CD4-positive, alpha-beta T cell treated with Interleukin-6 for 4 hours (primary cell): ENCODE measurements at places on chromosomes 6 and 20.

DNA sequence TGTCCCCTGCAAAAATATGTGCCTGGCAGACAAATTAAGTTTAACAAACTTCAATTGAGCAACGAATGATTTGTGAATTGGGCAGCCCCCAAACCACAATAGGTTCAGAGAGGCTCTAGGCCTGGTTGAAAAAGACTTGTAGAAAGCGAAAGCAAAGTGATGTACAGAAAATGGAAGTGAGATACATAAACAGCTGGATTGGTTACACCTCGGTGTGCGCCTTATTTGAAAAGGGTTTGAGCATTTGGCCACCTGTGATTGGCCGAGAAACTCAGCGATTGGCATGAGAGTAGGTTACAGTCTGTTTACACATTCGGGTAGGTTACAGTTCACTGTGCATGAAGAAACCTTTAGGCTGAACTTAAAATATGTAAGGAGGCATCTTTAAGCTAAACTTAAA lies 136.9 kb downstream of the CD83 start:
- DNase-seq = no peak

DNA sequence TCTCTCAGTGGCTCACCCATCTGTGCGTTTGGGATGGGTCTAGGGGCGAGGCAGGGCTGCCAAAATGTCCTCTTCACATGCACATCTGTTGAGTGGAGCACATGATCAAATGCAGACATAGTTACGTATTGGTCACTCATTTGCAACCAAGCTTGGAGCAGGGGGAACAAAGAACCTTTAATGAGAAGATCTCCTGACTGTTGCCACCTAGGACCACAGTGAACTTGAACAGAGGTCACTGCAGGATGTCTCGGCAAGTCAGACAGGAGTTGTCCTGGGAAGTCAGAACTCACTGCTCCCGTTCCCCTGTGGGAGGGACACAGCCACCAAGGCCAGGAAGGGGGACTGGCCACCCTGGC lies 73.4 kb downstream of the SSR1 start:
- no peak for DNase-seq

- DNase-seq = peak; percentile 43
These were observed 743 bp downstream of the CMTR1 start for GRCh38 chr6:37433657-37434271.

GRCh38 chr6:81075974-81076373 lies 676.5 kb downstream of the TENT5A start:
- no peak for DNase-seq

DNA sequence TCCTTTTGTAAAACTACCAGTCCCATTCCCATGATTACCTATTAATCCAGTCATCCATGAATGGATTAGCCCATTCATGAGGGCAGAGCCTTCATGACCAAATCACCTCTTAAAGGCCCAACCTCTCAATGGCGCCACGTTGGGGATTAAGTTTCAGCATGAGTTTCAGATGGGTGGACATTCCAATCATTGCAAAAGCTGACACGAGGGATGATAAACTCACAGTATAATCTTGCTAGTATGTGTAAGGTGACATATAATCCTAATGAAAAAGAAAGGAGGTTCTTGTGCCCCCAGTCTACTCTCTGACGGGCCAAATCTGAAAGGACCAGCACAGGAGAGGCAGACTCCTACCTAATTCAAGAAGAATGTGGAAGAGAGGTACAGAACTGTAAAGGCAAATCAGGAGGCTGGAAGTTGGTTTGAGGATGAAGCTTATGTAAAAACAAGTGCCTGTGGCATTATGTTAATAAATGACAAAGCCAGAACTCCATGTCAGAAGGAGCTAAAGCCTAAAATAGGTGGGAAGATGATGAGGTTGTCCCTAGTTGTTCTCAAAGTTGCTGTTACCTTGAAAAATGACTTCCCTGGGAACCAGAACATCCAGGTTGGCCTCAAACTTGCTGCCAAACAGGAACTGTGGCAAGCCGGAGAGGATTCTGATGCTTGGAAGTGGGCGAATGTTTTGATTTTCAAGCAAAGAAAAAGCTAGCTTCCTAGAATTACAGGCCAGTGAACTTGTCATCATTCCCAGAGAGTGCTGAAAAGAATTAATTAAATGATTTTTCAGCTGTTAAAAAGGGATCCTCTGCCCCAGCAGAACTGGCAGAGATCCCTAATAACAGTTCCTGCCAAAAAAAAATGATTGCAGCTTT lies 106.5 kb upstream of the TIAM2 start:
- no peak for DNase-seq

DNA sequence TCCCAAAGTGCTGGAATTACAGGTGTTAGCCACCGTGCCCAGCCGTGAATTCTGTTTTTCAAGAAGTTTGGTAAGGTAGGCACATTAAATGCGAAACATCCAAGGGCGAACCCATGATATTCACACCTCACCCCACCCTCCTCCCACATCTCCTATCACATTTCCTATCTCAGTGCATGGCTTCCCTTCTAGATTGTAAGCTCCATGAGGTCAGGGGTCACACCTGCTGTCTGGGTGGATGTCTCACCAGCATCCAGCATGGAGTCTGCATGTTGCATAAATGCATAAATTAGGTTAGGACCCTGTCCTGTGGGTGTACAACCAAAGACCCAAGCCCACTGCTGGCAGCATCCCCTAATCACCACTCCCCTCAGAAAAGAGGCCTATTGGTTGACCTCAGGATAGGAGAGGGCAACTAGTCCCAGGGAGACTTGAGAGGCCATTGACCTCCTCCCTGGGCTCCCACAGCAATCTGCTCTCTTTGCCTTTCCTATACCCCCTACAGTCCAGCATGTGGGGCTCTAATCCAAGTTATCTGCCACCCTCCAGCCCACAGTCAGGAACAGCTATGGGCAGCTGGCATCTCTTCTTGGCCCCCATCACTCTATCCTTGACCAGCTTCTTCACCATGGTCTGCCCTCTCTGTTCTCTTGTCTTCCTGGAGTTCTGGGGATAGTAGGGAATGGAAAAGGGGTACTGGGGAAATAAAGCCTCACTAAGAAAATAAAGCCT lies 4.2 kb downstream of the PRRT1 start:
- no peak for DNase-seq

DNA sequence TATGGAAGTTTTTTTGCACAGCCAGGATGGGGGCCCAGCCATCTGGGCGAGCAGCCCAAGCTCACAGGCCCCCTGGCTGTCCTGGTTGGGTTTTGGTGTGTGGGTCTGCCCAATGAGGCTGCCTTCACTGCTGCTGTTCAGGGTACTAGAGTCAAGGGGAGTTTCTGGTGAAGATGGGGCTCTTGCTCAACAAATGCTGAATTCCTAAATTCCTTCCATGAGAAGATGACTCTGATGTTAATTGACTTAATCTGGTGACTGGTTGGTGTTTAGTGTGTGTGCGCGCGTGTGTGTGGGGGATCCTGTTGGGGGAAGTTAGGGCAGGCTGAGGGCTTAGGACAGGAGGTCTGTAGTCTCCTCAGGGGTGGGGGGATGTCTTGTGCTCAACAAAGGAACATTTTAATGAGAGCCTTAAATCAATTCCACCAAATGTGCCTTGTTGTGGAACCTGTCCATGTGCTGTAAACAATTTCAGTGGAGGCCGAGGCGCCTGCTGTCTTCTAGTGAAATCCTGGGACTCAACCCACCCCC lies 1.9 kb downstream of the PTK7 start:
- no peak for DNase-seq

DNA sequence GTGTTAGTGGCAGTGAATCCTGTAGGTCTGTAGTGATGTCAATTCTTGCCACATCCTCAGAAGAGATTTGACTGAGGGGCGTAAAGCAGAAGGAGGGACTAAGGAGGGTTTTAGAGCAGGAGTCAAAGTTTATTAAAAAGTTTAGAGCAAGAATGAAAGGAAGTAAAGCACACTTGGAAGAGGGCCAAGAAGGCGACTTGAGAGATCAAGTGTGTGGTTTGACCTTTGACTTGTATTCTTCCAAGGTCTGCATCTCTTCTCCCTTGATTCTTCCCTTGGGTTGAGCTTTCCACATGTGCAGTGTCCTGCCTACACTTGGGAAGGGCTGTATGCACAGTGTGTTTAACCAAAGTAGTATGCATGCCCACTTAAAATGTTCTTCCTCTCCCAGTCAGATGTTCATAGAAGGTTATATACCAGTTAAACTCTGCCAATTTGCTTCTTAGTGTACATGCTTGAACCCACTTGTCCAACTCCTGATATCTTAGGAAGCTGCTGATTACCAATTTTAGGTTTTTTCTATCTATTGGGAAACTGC lies 627.6 kb downstream of the MMUT start:
- no peak for DNase-seq

GRCh38 chr6:1424306-1424927 lies 35.0 kb downstream of the FOXF2 start:
- DNase-seq = no peak
